Activated CD8-positive, alpha-beta memory T cell treated with anti-CD3 and anti-CD28 coated beads, Interleukin-2, amount 50 U/mL, for 48 hours (primary cell): ENCODE measurements at places on chromosomes 6 and 20.

DNA sequence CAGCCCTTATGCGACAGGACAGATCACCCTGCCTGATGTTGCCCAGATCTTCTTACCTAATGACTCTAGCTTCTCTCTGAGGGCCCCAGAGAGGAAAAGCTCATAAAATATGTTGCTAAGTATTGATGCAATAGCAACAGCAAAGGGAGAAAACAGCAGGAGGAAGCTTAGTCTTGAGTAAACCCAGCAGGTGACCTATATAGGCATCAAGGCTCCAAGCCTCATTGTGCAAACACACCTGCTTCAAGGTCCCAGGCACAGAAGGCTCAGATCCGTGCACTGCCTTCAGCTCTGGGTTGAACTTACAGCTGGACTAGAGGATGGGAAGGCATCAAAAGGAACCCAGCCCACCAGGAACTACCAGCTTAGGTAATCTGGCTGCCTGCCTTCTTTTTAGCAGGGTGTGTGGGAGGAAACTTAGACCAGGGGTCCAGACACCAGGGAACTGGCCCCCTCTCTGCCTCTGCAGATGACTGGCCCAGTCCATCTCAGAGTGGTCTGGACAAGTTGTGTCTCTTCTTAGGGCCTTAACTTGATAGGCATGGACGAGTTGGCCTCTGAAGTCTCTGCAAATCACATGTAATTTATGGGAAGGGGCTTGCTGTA lies 34.4 kb downstream of the TGM3 start:
- DNase-seq: peak; percentile 17

- DNase-seq: no peak
Measured at GRCh38 chr20:19349879-19350278, 137.4 kb downstream of the SLC24A3 start.

GRCh38 chr20:41494451-41494850 lies 123.7 kb downstream of the CHD6 start:
- no peak for DNase-seq

DNA sequence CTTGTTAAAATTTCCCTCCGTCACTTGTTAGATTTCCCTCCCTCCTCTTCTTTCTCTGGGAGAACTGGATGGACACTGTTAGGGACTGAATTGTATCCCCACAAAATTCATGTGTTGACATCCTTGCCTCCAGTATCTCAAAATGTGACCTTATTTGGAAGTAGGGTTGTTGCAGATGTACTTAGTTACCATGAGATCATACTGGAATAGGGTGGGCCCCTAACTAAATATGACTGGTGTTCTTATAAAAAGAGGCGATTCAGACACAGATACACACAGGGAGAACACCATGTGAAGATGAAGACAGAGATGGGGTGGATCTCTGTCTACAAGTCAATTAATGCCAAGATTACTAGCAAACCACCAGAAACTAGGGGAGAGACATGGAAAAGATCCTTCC lies 139.5 kb downstream of the ALDH8A1 start:
- DNase-seq: no peak

DNA sequence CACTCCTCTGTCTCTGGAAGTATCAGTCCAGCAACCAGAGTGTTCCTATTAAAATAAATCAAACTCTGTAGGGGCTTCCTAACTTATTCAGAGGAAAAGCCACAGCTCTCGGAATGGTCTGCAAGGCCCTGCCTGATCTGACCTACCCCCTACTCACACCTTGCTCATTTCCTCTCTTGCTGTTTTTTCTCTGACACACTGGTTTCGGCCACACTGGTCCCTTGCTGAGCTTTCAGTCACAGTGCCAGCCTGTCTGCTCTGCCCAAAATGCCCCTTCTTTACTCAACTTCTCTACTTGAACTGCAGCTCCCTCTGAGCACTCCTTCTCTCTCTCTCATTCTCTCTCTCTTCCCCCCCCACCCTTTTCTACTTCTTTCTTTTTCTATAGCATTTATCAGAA lies 430.2 kb downstream of the UTRN start:
- DNase-seq: no peak

- DNase-seq: no peak
Measured at GRCh38 chr6:15748341-15748740, 85.5 kb upstream of the DTNBP1 start.

- no peak for DNase-seq
Measured at GRCh38 chr6:8279041-8279805, 156.1 kb downstream of the SLC35B3 start.

DNA sequence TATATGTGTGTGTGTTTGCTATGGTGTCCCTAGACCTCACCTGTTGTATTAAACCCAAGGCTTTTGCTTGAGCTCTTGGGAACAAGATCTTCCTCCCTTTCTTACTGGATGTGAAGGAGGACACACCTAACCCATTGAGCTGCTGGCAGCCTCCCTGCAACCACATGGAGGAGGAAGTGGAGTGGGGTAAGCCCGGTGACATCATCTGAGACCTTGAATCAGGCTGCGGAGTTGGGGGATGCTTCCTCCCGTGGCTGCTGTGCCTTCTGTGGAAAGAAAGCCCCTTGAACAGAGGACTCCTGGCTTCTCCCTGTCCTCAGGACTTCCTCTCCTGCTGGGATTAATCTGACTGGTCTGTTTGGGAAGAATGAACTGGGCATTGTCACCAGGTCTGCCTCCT lies 3.3 kb downstream of the CST11 start:
- DNase-seq: no peak
